ENCODE measurements at places on chromosomes 2 and 18. TPM values are rescaled to one million over a fixed set of nuclear protein-coding genes. Genes with fewer than 3 reads are reported as not detected.
A peak's percentile ranks its signal among the peaks of the same experiment; 100 is the strongest.

- no peak overlapping the region for H3K4me3 ChIP-seq
- H3K36me3 ChIP-seq = no peaks in the 10 kb centered on the region
- no peaks in the 10 kb centered on the region for H3K4me1 ChIP-seq
Observed at GRCh38 chr2:56348392-56349210, 164.8 kb downstream of the CCDC85A start.

- DNase-seq = no peak
- no peak overlapping the region for H3K4me3 ChIP-seq
- H3K4me1 ChIP-seq = no peaks in the 10 kb centered on the region
Observed at GRCh38 chr18:28366676-28367075, 189.7 kb upstream of the CDH2 start.

- H3K4me1 ChIP-seq = no peaks in the 10 kb centered on the region
- no peak for DNase-seq
- no peak overlapping the region for H3K4me3 ChIP-seq
- no peaks in the 10 kb centered on the region for H3K27me3 ChIP-seq
- no peak overlapping the region for H3K27ac ChIP-seq
- peaks cover 50% of the 10 kb centered on the region for H3K36me3 ChIP-seq
Observed at GRCh38 chr2:241224851-241225438, 36.5 kb downstream of the ANO7 start.

- H3K36me3 ChIP-seq = no peaks in the 10 kb centered on the region
- DNase-seq = no peak
- H3K4me1 ChIP-seq = no peaks in the 10 kb centered on the region
- H3K27ac ChIP-seq = no peak overlapping the region
Observed at GRCh38 chr2:202555356-202555755, 79.4 kb upstream of the FAM117B start.

GRCh38 chr2:231722721-231723307 lies 14.5 kb downstream of the PTMA start:
- H3K4me1 ChIP-seq = no peaks in the 10 kb centered on the region
- no peak for DNase-seq
- no peak overlapping the region for H3K4me3 ChIP-seq
- no peak overlapping the region for H3K27ac ChIP-seq
- H3K27me3 ChIP-seq = no peaks in the 10 kb centered on the region

- DNase-seq = no peak
- H3K27me3 ChIP-seq = no peaks in the 10 kb centered on the region
- peak overlapping the region; percentile 51 for H3K27ac ChIP-seq
- no peak overlapping the region for H3K4me3 ChIP-seq
- no peaks in the 10 kb centered on the region for H3K36me3 ChIP-seq
Observed at GRCh38 chr2:195563857-195564512, 93.0 kb upstream of the SLC39A10 start.

DNA sequence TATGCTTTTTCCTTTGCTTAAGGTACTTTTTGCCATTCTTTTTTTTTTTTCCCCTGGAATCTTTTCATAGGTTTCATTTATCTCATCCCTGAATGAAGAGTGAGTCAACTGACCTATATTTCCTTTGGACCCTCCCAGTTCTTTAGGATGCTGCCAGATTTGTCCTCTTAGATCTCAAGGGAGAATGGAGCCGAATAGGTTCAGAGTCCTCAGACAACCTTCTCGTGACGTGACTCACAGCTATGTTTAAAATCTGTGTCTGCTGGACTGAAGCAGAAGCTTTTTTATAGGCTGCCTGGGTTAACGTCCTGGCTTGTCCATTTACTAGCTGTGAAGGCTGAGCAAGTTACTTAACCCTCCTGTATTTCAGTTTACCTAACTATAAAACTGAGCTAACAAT lies 358.6 kb downstream of the DLGAP1 start:
- no peaks in the 10 kb centered on the region for H3K27me3 ChIP-seq
- no peak for DNase-seq
- H3K36me3 ChIP-seq = no peaks in the 10 kb centered on the region
- H3K27ac ChIP-seq = no peak overlapping the region
- no peak overlapping the region for H3K4me3 ChIP-seq

DNA sequence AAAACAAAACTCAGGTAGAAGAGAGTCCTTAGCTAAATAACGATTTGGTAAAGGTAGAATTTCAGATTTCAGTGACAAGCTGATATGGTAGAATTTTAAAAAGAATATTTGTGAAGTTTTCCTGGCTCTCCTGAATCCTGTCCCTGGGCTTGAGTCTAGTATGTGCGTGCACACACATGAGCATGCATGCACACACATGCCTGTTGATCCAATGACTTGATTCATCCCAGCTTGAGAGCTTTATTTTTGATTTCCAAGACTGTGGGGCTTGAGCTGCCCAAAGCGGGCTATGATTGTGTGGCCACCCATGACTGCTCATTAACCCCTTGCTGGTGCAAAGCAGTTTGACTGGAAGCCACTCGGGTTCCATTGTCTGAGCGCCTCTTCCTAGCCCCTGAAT lies 9.0 kb downstream of the LIPG start:
- H3K27ac ChIP-seq = no peak overlapping the region
- peaks cover 6% of the 10 kb centered on the region for H3K27me3 ChIP-seq
- H3K4me1 ChIP-seq = no peaks in the 10 kb centered on the region
- H3K36me3 ChIP-seq = peaks cover 77% of the 10 kb centered on the region
- no peak for DNase-seq

DNA sequence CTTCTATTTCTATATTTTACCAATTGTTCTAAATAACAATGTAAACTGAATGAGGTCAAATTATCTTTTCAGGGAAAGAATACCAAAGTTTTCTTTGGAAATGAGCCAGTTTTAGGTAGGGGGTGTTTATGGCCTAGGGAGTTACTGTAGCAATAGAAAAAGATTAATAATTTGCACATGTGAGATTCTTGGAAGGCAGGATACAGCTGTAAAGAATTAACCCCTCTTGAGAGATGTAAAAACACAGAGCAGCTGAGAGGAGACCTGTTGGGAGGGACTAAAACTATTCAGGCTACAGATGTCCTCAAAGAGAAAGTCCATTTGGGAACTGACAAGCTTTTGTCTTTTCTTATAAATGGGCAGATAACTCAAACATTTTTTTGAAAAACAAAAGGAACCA lies 182.2 kb downstream of the FIGN start:
- no peaks in the 10 kb centered on the region for H3K4me1 ChIP-seq
- DNase-seq = no peak
- H3K27me3 ChIP-seq = no peaks in the 10 kb centered on the region

DNA sequence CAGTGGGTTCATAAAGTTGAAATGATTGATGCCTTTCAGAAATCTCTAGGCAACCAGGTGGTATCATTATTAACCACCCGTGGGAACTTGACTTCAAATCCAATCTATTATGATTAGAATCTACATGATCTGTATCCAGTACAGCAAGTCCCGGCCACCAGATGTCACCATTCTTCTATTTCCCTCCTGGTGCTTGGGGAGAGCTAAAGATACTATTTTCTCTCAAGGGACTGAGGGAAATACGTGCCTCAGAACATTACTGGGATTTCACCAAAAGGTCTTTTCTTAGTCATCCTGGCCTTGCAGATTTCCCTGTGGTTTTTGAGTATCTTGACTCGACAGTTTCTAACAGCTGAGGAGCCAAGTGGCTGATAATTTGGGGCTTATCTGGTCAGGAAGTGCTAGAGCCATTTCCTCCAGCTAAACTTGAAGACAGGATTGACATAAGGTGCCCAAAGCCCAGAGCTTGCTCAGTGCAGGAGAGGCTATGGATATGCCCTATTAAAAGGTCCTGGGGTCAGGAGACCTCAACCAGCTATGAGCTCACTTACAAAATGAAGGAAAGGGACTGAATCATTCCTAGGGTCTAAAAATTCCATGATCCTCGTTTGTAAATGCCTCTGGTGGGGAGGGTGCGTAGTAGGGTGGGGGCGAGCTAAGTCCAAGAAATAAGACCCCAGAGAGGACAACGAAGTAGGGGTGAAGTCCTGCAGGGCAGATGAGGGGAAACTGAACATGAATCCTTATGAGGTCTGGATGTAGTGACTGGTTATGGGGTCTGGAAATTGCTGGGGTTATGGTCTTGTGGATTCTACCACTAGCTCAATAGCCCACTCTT lies 135.4 kb upstream of the MGAT5 start:
- H3K4me1 ChIP-seq = peaks cover 12% of the 10 kb centered on the region
- H3K27me3 ChIP-seq = no peaks in the 10 kb centered on the region
- peak; percentile 91 for DNase-seq
- no peak overlapping the region for H3K4me3 ChIP-seq

DNA sequence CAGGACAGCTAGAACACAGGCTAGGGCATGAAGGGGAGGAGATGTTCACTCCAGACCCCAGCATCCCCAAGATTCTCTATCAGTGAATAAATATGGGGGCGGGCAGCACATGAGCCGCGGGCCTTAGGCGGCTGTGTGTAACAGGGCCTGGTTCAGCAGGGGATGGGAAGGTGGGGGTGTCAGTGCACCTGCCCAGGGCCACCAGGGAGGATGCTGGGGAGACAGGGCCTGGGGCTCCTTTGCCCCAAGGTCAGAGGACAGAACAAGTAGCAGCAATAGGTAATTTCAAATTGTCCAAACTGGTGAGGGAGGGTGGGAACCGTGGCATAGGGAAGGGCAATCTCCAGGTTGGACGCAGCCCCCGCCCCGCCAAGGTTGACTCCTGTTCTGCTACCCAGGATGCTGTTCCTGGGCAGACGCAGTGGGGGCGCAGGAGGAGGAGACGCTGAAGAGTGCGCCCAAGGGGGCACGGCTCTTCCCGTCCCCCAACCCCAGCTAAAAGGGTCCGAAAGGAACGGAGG lies 16.2 kb downstream of the CYP26B1 start:
- H3K4me3 ChIP-seq = no peak overlapping the region
- peak; percentile 74 for DNase-seq
- no peaks in the 10 kb centered on the region for H3K27me3 ChIP-seq
- no peaks in the 10 kb centered on the region for H3K4me1 ChIP-seq
- no peak overlapping the region for H3K27ac ChIP-seq

DNA sequence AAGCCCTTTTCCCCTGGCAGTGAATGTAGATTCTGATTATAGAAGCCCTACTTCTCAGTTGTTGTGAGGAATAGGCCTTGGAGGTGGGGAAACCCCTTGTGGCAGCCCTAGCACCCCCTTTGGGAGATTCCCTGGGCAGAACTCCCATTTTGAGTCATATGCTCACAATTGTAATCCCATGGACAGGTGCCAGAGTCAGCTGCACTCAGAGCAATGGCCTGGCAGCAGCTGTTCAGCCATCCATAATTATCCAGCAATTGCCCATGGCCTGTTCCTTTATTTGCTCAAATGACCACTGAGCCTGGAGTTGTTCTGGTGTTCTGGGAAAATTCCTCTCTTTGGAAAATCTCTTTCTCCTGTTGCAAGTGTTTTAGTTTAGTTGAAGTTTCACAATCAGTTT lies 71.7 kb downstream of the PTRHD1 start:
- H3K27me3 ChIP-seq = no peaks in the 10 kb centered on the region
- DNase-seq = peak; percentile 46
- H3K27ac ChIP-seq = peak overlapping the region; percentile 28
- H3K4me1 ChIP-seq = no peaks in the 10 kb centered on the region
- no peak overlapping the region for H3K4me3 ChIP-seq
- peaks cover 23% of the 10 kb centered on the region for H3K36me3 ChIP-seq

DNA sequence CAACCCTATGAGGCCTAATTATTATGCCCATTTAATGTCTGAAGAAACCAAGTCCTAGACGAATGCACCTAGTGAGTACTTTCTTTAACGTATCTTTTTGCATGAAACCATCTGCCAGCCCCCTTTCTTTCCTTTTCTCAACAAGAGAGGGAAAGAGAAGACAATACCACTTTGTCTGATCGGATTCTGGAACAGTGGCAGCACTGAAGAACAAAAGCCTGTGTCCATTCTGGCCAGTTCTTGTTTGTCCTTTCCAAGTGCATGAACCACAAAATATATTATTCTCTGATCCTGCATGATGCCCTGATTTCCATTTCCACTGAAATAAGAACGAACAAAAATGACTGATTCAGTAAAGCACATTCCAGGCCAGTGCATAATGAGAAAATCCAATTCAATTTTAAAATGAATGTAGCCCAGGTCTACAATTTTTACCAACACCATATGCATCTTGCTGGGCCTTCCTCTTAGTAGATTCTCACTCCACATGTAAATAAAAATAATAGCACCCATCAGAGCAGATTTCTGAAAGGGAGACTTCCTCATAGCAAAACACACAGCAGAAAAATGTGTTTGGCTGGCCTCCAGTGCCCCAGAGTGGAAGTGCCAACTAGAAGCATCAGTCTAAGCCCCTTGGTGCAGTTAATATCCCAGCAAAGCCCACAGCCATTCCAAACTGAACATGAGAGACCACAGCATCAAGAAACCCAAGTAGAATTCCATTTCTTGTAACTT lies 422.6 kb upstream of the ID2 start:
- H3K27me3 ChIP-seq = no peaks in the 10 kb centered on the region
- no peaks in the 10 kb centered on the region for H3K36me3 ChIP-seq
- DNase-seq = no peak
- no peaks in the 10 kb centered on the region for H3K4me1 ChIP-seq
- H3K27ac ChIP-seq = no peak overlapping the region

The STON1 gene
- total RNA-seq = 17.6 TPM

The SIX2 gene
- 0.26 TPM for total RNA-seq

The FSHR gene
- total RNA-seq = not detected

The ATP9B gene
- total RNA-seq = 37.8 TPM

The MC5R gene
- total RNA-seq = not detected
